ENCODE measurements at places on chromosomes 16 and 17. TPM values are rescaled to one million over a fixed set of nuclear protein-coding genes. Genes with fewer than 3 reads are reported as not detected.
A peak's percentile ranks its signal among the peaks of the same experiment; 100 is the strongest.

- H3K4me1 ChIP-seq, result peaks cover 11% of the 10 kb centered on the region
- H3K27ac ChIP-seq, result no peak overlapping the region
Observed at GRCh38 chr16:66847533-66848067, 3.4 kb downstream of the CA7 start.

DNA sequence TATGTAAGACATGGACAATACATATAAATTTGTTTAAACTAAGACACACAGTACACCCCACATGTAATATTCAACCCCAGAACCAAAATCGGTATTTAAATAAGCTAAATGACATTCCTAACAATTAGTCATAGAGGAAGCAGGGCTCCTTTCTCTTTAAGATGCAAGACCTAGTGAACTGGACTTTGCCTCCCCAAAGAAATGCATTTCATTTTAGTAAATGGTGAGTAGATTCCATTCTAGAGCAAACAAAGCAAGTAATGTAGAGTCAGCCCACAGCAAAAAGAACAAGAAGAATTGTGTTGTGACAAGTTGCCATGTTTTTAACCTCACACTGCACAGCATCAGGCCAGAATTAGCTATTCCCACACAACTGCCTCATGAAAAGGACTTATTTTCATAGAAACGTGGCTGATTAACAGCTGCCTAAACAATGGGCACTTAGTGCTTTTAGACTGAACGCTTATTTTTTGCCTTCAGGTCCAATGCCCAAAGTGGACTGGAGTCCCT is 14.4 kb downstream of the DNAJC7 start:
- no peak overlapping the region for H3K4me3 ChIP-seq
- peaks cover 18% of the 10 kb centered on the region for H3K36me3 ChIP-seq
- H3K4me1 ChIP-seq, result peaks cover 29% of the 10 kb centered on the region
- H3K27ac ChIP-seq, result peak overlapping the region; percentile 21

DNA sequence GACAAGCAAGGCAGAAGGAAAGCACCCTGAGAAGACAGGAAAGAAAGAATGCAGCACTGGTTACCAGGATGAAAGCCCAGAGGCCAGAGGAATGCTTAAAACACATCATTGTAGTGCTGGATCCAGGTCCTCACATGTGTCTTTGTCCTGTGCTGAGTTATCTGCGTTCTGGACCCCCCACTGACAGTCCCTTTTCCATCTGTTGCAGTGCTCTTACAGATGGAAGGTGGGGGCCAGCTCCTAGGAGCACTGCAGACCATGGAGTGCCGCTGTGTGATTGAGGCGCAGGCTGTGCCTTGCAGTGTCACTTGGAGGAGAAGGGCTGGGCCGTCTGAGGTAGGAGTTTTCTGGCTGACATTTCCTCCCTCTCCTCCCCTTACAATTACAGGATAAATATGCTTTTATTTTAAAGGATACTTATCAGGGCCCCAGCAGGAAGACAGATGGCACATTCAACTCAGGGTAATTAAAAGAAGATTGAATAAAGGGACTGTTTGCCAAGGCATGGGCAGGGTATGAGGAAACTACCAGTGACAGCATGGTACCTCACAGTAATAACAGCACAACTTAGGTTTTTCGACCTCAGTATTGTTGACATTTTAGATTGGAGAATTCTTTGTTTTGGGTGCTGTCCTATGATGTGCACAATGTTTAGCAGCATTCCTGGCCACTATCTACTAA is 3.0 kb downstream of the EME1 start:
- H3K36me3 ChIP-seq, result peaks cover 55% of the 10 kb centered on the region
- DNase-seq, result no peak
- H3K4me3 ChIP-seq, result no peak overlapping the region
- H3K27ac ChIP-seq, result no peak overlapping the region
- no peaks in the 10 kb centered on the region for H3K27me3 ChIP-seq
- peaks cover 18% of the 10 kb centered on the region for H3K4me1 ChIP-seq

DNA sequence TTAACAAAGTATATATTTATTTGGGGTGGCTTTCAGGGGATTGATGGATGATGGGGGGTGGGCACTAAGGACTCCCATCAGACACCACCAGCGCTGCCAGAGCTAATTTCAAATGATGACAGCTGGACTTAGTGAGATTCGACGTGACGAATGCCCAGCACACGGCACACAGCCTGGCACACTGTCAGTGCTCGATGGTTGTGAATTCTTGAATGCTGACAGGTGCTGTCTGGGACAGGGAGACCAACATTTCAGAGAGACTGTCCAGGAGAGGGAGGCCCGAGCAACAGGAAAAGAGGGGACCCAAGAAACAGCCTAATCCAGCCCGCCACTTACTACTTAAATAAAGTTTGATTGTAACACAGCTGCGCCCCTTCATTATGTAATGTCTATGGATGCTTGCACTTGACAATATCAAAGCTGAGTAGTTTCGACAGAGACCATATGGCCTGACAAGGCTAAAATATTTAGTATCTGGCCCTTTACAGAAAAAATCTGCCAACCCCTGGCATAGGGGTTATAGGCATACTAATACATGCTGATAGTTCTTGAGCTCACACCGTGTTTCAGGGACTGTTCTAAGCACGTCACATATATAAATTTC is 6.2 kb upstream of the MPRIP start:
- no peak overlapping the region for H3K27ac ChIP-seq
- no peak for DNase-seq
- no peaks in the 10 kb centered on the region for H3K27me3 ChIP-seq

GRCh38 chr17:2551928-2552327 is 40.2 kb upstream of the METTL16 start:
- peaks cover 1% of the 10 kb centered on the region for H3K27me3 ChIP-seq
- DNase-seq, result no peak
- H3K4me1 ChIP-seq, result peaks cover 3% of the 10 kb centered on the region
- no peaks in the 10 kb centered on the region for H3K36me3 ChIP-seq
- H3K27ac ChIP-seq, result no peak overlapping the region

DNA sequence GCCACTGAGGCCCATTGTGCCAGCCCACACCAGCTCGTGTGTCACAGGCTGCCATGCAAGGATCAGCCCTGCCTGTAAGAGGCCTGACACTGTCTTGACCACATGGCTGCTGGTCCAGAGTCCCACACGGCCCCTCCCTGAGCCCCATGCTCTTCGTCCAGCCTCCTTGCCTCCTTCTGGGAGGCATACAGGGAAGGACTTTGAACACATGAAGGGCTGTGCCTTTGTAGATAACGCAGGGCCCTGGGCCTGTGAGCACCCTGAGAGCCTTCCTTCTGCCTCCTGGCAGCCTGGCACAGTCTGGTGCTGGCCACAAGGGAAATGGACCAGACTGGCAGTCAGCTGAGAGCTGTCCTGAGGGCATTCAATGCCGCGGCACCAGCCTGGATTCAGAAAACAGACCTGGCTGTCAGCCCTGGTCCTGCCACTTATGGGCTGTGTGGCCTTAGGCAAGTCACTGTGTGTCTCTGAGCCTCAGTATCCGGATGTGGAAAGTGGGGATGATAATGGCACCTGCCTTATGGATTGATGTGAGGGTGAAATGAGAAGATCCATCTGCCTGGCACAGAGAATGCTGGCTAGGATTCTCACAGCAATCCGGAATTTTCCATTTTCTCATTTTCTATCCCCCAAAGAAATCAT is 19.2 kb upstream of the SPNS2 start:
- no peak for DNase-seq
- H3K4me1 ChIP-seq, result peaks cover 43% of the 10 kb centered on the region
- no peaks in the 10 kb centered on the region for H3K27me3 ChIP-seq
- no peaks in the 10 kb centered on the region for H3K36me3 ChIP-seq
- peak overlapping the region; percentile 15 for H3K27ac ChIP-seq
- no peak overlapping the region for H3K4me3 ChIP-seq

GRCh38 chr17:14688134-14688533 is 387.3 kb downstream of the HS3ST3B1 start:
- no peak overlapping the region for H3K27ac ChIP-seq
- H3K4me1 ChIP-seq, result peaks cover under 1% of the 10 kb centered on the region
- H3K27me3 ChIP-seq, result peaks cover 2% of the 10 kb centered on the region
- no peaks in the 10 kb centered on the region for H3K36me3 ChIP-seq

DNA sequence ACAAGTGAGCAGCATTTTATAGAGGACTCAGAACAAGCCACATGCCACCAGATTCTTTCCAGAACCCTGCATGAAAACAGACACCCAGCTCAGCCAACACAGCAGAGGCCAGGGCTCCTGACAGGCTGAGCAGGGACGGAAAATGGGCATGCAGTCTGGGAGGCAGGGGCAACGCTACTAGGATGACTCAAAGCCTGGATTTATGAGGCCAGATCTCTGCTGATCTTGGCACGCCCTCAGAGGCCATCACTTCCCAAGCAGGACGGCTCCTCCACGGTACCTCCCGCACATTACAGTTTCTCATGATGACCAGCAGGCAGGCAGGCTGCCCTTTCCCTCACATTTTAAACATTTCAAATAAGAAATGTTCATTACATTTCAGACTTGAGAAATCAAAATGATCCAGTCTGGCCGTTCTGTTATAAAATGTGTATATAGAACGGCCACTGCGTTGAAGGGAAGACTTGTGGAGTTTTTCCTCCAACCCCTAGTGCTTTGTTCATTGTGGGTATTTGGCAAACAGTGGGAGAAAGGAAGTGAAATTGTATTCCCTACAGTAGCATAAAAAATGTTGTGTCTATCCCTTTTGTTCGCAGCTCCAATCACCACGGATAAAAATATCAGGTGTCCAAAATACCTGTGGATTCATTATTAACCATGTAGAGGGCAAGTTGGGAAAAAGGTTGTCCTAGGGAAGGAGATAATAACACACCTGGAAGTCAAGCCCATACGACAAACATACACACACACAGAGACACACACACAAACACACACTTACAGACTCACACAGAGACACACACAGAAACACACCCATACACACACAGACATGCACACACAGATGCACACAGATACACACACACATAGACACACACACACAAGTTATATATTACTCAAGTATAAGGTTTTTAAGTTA is 64.8 kb upstream of the ADAMTS18 start:
- no peak overlapping the region for H3K27ac ChIP-seq
- DNase-seq, result no peak
- H3K36me3 ChIP-seq, result no peaks in the 10 kb centered on the region
- peaks cover 3% of the 10 kb centered on the region for H3K27me3 ChIP-seq
- H3K4me1 ChIP-seq, result no peaks in the 10 kb centered on the region
- H3K4me3 ChIP-seq, result no peak overlapping the region

GRCh38 chr16:53053967-53054669 is 673 bp upstream of the CHD9 start:
- DNase-seq, result peak; percentile 47
- H3K36me3 ChIP-seq, result no peaks in the 10 kb centered on the region
- peaks cover 26% of the 10 kb centered on the region for H3K4me1 ChIP-seq
- H3K27me3 ChIP-seq, result peaks cover 3% of the 10 kb centered on the region

DNA sequence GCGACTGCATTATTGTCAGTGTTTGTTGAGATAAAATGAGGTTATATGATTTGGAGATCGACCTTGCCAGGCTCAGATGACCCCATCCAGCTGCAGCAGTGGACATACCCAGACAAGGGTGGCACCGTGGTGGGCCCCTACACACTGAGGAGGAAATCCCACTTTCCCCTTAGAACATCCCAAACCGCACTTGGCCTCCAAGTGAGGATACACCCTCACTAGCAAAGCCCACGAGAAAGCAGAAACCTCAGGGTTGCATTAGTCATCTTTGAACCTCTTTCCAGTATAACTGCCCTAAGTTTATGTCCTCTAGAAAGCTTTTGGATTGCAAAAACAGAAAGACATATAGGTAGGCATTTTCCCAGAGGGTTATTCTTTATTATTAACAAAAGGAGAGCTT is 101.5 kb downstream of the CLEC16A start:
- peaks cover 32% of the 10 kb centered on the region for H3K4me1 ChIP-seq
- H3K27ac ChIP-seq, result no peak overlapping the region
- H3K4me3 ChIP-seq, result no peak overlapping the region
- H3K36me3 ChIP-seq, result peaks cover 54% of the 10 kb centered on the region
- no peaks in the 10 kb centered on the region for H3K27me3 ChIP-seq

DNA sequence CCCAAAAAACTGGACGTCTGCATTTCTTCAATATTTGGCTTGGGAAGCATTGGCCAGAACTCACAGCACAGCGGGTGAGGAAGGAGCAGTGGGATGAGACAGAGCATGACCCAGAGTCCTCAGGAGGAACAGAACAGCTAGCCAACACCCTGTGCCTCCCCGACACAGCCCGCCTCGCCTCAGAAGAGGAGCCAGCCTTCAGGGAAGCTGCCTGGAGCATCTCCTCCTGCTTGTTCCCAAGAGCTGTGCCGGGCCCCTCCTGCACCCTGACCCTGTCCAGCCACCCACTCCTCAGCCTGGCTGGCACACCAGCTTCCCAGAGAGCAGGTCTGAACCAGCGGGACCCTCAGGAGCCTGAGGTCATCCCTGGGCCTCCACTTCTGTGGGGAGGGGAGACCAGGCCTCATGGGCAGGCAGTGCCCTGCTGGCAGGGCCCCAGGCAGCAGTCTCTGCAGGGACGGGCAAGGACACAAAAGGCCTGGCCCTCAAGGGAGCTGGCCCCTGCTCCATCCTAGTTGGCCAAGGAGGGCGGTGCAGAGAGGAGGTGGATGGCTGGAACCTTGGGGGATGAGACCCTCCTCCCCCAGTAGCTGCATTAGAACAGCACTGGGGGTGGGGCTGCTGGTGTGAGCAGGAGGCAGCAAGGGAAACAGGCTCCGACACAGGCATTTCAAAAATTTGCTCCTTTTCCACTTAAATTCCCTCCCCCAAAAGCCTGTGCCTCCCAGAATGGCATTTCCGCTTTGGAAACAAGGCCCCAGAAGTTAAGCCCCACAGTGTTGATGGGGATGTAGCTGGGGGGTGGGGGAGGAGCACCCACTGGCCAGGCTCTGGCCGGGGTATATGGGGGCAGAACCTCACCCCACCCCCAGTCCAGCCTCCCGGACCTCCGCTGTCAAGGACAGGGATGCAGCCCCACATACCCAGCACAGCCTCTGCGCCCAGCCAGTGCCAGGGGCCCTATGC is 1.8 kb upstream of the BCAR1 start:
- H3K4me1 ChIP-seq, result no peaks in the 10 kb centered on the region
- peaks cover 35% of the 10 kb centered on the region for H3K27me3 ChIP-seq

DNA sequence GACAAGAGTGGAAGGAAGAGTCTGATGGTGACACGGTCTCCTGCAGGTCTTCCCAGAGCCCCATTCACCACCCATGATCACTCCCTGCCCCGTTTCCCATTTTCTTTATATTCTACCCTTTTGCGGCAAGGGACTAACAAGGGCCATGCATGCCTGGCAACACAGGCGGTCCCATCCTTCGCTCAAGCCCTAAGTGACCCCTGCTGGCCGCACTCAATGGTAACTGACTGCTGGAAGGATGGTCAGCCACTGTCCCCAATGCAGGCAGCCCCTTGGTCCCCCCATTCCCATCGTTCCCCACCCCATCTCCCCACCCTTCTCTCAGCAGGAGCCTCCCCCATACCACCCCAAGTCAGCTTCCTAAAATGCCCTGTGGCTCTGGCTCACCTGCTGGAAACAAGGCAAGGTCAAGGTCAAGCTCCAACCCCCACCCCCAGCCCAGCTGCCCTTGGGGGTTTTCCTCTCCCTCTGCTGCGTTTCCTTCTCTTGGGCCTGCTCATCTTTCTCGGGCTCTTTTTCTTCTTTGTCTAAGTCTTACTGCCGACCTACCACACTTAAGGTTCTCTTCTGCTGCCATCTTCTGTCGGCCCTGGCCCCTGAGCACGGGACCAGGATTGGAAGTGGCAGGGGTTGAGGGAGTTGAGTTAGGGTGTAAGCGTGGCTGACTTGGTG is 116.0 kb downstream of the RPTOR start:
- H3K27ac ChIP-seq, result peak overlapping the region; percentile 10
- H3K4me3 ChIP-seq, result no peak overlapping the region
- peaks cover 44% of the 10 kb centered on the region for H3K4me1 ChIP-seq
- no peaks in the 10 kb centered on the region for H3K27me3 ChIP-seq
- DNase-seq, result no peak

GRCh38 chr16:31273187-31273586 is 13.4 kb downstream of the ITGAM start:
- H3K27me3 ChIP-seq, result peaks cover 4% of the 10 kb centered on the region
- H3K36me3 ChIP-seq, result no peaks in the 10 kb centered on the region
- peaks cover 3% of the 10 kb centered on the region for H3K4me1 ChIP-seq
- H3K27ac ChIP-seq, result no peak overlapping the region
- DNase-seq, result no peak
- H3K4me3 ChIP-seq, result no peak overlapping the region

MYO15A gene
- total RNA-seq, result 0.76 TPM

NOD2 gene
- total RNA-seq, result 1.6 TPM

YBX2 gene
- 0.83 TPM for total RNA-seq

MYH11 gene
- not detected for total RNA-seq

Measured in activated CD8-positive, alpha-beta T cell treated with anti-CD3 and anti-CD28 coated beads for 36 hours (primary cell).